ENCODE measurements at places on chromosomes 2 and 18. TPM values are rescaled to one million over a fixed set of nuclear protein-coding genes. Genes with fewer than 3 reads are reported as not detected.

The EPC2 gene
- 23.9 TPM for total RNA-seq

The CCDC121 gene
- 0.60 TPM for total RNA-seq

The RASGRP3 gene
- 5.8 TPM for total RNA-seq

The PDE1A gene
- total RNA-seq: not detected

The ACVR1C gene
- total RNA-seq: 0.99 TPM
